Forelimb muscle (tissue), 1 donor: ENCODE measurements at places on chromosomes 5 and 9.

GRCh38 chr9:93974151-93974550 is 19.0 kb upstream of the BARX1 start:
- DNase-seq: no peak

GRCh38 chr9:136944212-136944518 is 373 bp downstream of the FBXW5 start:
- no peak for DNase-seq

- no peak for DNase-seq
Measured at GRCh38 chr9:16341177-16341576, 529.3 kb downstream of the BNC2 start.

DNA sequence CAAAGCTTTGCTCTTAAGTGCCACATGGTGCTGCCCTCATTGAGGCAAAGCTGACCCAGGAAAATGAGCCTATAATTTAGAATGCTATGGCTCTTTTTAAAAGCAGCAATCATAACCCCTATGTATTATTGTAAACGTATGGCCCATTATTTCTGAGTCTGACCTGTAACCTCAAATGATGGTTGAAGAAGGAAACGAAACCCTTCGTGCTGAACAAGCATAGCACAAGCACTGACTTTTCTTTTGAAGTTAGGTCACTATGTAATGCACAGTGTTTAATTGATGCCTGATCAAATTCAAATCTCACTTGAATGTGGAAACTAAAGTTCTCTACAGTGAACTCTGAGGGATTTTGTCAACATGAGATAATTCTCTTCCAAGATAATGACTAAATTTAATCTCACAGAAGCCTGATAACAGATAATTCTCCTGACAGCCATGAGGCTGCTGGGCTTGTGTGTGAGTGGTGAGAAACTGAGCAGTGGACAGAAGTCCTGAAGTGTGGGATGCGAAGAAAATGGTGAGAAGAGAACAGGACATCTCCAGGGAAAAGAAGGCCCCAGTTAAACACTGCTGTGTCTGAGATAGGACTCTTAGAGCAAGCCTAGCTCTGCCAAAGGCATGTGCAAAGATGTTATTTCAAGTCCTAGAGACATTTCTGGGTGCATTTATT is 226.9 kb downstream of the MAN2A1 start:
- DNase-seq: no peak

GRCh38 chr5:55101556-55102276 is 730 bp upstream of the GZMA start:
- no peak for DNase-seq

DNA sequence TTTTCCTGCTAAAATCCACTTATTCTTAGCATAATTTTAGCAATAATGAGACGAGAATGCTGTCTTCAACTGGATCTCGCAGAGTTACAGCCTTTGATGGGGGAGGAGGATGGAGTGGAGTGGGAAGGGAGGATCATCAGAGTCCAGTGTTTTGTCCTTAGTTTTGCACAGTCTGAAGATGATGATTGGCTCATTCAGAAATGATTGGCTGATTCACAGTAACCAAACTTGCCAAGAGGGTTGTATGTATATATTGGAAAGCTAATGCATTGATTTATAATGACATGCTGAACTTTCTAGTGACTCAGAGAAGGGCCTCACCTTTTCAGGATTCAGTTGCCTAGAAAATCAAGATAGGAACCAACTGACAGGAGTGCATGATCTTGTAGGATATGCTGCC is 448.0 kb downstream of the CCDC171 start:
- DNase-seq: no peak

DNA sequence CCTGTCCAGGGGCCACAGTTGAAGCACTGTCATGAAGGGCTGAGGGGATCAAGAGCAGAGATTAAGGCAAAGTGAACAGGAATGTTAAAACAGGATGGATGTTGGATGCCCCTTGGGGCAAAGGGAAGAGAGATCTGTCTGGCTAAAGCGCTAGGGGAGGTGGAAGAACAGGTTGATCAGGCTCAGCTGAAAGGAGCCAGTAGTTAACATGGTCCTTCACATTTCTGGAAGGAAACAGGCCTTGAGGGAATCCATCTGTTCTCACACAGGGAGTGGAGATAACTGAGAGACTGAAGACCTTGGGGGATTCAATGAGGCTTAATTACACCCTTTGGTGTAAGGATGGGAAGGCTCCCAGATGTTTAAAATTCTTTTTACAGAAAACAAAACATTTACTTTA is 5.8 kb downstream of the HAPLN1 start:
- no peak for DNase-seq

GRCh38 chr5:109703166-109703565 is 13.4 kb downstream of the MAN2A1 start:
- no peak for DNase-seq
